Fibroblast of lung (primary cell): ENCODE measurements at places on chromosomes 11 and 22.

DNA sequence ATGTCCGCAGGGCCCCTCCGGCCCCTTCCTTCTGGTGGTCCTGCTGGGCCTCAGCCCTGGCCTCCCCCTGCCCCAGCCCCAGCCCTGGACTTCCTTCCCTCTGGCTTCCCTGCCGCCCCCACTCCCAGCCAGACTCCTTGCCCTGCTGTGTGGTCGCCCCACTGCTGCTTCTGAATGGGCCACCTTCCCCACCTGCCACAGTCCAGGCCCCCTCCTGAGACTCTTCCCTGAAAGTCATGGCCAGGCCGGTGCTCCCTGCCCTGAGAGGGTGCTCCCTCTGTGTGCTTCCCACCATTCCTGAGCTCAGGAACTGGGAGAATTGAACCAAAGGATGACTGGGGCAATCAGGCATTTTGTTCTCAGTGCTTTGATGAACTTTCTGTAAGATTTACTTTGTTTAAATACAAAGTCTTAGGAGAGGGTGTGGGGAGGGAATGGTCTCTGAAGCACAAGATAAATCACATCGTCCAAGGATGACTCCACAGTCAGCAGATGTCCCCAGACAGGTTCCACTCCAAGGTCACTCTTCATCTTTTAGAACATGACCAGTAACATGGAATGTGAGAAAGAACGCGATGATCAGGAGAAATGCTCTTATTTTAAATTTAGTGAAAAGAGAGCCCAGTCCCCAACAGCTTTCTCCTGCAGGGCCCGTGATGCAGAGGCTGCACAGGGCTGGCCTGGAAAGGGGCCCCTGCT, 774 bp downstream of the APOBEC3D start:
- no peak for DNase-seq

DNA sequence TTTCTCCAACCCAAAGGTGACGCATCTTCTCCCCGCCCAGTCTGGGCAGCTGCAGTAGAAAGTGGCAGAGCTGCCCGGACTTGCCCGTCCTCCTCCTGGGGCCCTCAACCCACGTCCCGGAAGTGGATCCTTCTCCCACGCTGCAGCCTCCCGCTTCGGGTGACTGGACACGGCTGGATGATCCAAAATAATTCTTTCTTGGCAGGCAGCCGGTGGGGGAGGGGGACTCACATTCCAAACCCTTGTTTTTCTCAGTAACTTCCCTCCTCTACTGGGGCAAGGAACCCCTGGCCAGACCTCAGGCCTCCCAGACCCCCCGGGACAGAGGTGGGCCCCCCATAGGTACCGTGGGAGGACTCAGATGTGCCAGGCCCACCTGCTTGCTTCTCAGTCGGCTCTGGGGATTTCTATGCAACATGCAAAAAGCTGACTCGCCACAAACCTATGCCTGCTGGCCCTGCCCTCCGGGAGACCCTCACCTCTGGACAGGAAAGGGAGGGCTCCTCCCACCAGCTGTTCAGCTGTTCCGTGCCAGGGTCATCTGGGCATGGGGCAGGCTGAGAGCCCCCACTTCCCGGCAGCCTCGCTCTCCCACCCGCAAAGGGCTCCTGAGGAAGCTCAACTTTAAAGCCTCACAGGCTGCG, 1.4 kb downstream of the PLXNB2 start:
- peak; percentile 92 for DNase-seq

- peak; percentile 47 for DNase-seq
Observed at GRCh38 chr11:44110231-44110679, 14.8 kb downstream of the EXT2 start.

- DNase-seq, result no peak
Observed at GRCh38 chr11:77387701-77388100, 86.2 kb downstream of the PAK1 start.

DNA sequence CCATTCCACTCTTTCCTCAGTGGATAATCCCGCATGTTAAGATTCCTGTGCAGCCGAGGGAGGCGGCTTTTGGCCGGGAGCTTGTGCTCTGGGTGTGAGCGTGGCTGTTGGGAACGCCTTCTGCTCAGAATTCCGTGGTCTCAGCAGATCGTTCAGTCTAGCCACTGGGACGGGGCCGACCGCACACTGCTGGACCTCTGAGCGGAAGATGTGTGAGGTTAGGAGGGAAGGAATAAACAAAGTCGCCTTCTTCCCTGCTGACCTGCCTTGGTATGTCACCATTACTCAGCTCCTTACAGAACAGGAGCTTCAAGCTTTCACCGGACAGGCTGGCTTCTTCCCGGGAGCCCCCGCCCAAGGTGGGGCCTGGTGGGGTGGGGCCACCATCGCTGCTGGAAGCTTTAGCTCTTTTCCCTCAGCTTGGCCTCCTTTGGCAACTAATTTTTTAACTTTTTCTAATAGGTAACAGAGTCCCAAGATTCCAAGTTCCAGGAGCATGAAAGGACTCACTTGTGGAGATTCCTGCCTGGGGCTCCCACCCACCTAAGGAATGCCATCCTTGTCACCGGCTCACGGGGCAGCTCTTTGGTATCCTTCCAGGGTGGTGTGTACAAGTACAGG, 22.5 kb upstream of the SEPTIN5 start:
- DNase-seq, result peak; percentile 74

GRCh38 chr11:26844963-26845362, 123.1 kb upstream of the SLC5A12 start:
- DNase-seq, result no peak

GRCh38 chr11:116052603-116053547, 548.7 kb upstream of the CADM1 start:
- no peak for DNase-seq

- DNase-seq, result no peak
Observed at GRCh38 chr11:120722524-120722923, 211.0 kb downstream of the GRIK4 start.

- DNase-seq, result no peak
Observed at GRCh38 chr11:75507571-75507970, 18.2 kb downstream of the GDPD5 start.

DNA sequence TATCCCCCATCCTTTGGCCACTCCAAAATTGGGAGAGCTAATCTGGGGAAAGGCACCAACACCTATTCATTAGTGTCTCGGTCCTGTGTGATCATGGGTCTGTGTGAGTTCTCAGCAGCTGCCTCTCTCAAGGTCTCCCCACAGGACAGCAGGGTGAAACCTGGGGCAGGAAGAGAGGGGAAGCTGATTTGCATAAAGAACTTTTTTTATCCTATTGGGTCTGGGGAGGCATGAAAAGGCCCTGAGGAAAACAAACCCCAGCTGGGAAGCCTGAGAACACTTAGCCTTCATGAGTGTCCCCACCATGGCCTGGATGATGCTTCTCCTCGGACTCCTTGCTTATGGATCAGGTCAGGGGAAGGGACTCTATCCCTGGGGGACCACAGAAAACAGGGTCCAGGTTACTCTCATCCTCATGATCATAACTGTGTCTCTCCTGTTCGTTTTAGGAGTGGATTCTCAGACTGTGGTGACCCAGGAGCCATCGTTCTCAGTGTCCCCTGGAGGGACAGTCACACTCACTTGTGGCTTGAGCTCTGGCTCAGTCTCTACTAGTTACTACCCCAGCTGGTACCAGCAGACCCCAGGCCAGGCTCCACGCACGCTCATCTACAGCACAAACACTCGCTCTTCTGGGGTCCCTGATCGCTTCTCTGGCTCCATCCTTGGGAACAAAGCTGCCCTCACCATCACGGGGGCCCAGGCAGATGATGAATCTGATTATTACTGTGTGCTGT, 116.0 kb upstream of the TOP3B start:
- DNase-seq, result no peak
